CMK (cell line): ENCODE measurements at places on chromosomes 3 and 15.

- no peak for DNase-seq
Observed at GRCh38 chr15:70770863-70771262, 7.5 kb upstream of the UACA start.

GRCh38 chr15:92468991-92469390, 75.3 kb downstream of the ST8SIA2 start:
- DNase-seq = no peak

GRCh38 chr15:80904998-80905397, 84.6 kb downstream of the MESD start:
- no peak for DNase-seq

DNA sequence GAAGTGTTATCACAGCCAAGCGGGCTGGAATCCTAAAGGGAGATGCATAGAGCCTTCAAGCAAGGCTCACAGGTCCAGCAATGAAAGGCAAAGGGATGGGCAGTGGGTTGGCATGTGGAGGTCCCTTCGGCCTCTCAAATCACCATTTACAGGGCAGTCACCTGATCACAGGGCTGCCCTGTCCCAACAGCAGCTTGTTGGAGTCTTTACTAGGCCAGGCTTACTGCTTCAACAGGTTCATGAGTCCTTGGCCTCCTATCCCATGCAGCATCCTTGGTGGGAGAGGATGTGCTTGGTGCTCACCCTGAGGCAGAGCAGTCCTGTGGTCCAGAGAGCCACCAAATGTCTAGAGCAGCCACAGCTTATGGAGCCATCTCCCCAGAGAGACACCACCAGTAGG, 24.2 kb upstream of the SKOR1 start:
- no peak for DNase-seq

GRCh38 chr3:175457301-175457700, 598.2 kb downstream of the NAALADL2 start:
- no peak for DNase-seq

- no peak for DNase-seq
Observed at GRCh38 chr15:79168922-79169456, 78.4 kb upstream of the RASGRF1 start.

DNA sequence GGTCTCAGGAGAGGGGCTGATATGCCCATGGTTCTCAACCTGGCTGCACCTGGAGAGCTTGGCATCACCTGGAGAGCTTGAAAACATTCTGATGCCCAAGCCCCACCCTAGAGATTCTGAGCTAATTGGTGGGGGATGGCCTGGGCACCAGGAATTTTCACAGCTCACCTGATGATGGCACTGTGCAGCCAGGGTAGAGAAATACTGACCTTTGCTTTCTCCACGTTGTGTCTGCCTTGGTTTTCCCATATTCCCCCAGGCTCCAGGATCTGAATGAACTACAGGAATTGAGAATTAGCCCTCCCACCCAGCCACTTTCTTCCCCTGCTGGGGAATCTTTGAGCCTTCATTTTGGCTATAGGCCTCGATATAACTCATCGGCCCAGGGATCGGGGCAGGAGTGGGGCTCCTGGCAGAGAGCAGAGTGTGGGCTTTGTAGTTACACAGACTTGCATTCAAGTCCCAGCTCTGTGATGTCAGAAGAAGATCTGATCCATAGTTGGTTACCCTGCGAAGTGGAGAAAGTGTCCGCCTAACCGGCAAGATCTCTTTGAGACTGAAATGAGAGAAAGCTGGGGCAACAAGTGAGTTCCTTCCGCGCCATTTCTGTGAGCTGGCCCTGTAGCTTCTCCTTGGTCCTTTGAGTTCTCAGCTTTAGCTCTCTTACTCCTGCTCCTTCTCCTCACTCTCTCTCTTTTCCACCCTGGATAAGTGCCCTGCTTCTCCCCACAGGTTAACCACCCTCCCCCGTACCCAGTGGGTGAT, 33.1 kb upstream of the UBE2Q2 start:
- DNase-seq = no peak

DNA sequence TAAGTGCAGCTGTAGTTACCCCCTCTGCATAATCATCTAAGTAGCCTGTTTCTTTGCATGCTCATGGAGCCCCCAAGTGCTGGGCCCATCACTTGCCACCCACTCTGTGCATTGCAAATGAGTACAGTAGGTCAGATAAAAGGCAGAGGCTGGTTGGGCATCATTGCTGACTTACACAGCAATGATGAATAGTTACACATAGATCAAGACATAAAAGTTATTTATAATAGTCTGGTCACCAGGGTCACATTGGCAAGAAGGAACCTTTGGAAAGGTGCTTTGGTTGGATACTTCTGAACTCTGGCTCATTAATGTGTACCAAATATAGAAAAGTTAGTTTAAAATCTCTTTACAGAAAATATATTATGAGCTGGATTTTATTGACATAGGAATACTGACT, 111.6 kb downstream of the MITF start:
- no peak for DNase-seq

GRCh38 chr3:16373341-16373946, 108.4 kb downstream of the OXNAD1 start:
- no peak for DNase-seq

DNA sequence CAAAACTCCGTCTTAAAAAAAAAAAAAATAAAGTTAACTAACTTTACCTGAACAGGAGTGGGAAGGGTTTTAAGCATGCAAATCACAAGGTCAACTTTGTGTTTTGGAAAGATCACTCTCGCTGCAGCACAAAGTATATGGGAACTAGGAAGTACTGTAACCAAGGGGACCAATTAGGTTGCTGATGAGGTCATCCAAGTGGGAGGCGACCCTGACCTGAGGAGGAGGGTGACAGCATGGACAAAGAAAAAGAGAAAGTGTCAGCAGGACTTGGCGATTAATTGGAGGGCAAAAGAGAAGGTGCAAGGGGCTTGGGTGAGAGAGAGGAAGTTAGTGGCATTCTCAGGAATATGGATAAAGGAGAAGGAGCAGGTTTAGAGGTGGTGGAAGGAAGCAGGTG, 89.5 kb upstream of the ZBED2 start:
- DNase-seq = no peak

- DNase-seq = no peak
Observed at GRCh38 chr3:126865736-126866135, 117.2 kb upstream of the PLXNA1 start.

DNA sequence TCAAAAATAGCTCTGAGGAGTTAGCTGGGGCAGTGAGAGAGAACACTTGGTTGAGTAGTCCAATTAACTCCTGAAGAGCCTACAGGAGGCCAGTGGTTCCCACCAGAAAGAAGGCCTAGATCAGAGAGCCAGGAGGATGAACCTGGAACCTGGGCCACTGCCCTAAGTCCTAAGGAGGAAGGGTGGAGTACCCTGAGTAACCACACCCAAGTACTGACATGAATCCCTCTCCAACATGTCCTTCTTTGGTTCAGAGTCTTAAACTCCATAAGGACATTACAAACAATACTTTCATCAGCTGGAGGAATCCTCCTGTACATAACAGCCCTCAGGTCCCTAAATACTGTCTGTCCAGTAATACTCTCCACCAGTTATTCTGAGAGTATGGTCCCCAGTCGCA, 25.6 kb upstream of the C3orf62 start:
- DNase-seq = no peak

GRCh38 chr3:61897848-61898247, 336.5 kb downstream of the PTPRG start:
- DNase-seq = no peak

DNA sequence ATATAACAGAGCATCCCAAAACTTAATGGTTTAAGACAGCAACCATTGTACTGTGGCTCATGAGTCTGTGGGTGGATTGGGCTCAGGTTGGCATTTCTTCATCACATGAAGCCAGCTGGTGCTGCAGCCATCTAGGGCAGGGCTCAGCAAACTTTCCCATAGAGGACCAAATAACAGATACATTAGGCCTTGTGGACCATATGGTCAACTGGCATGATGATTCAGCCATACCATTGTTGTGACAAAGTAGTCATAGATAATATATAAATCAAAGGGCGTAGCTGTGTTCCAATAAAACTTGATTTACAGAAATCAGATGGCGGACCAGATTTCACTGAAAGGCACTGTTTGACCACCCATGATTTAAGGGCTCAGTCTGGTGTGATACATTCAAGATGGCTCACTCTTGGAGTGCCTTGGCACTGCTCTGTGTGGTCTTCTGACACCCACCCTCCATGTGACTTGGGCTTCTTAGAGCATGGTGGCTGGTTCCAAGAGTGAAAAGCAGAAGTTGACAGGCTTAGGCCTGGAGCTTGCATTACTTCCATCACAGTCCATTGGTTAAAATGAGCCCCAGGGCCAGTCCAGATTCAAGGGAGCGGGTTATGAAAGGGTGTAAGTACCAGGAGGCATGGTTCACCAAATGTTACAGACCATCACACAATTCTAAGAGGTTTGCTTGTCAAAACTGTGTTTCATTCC, 40.8 kb upstream of the BHLHE40 start:
- DNase-seq = no peak
